Activated CD4-positive, alpha-beta memory T cell treated with anti-CD3 and anti-CD28 coated beads for 36 hours (primary cell): ENCODE measurements at places on chromosomes 12 and 14. TPM values are rescaled to one million over a fixed set of nuclear protein-coding genes. Genes with fewer than 3 reads are reported as not detected.

GRCh38 chr14:100893760-100894159, 9.8 kb downstream of the RTL1 start:
- no peak for DNase-seq

- no peak for DNase-seq
Observed at GRCh38 chr12:8913702-8914032, 642 bp upstream of the PHC1 start.

Gene VWF
- total RNA-seq = not detected

DNA sequence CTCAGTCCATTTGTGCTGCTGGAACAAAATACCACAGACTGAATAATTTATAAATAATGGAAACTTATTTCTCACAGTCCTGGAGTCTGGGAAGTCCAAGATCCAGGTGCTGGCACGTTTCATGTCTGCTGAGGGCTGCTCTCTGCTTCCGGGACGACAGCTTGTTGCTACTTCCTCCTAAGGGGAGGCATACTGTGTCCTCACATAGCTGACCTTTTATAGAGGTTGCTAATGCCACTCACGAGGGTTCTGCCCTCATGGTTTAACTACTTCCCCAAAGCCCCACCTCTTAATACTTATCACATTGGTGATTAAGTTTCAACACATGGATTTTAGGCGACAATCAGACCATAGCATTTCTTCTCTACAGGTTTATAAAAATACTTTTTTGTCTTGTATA, 411.1 kb downstream of the NRXN3 start:
- no peak for DNase-seq

DNA sequence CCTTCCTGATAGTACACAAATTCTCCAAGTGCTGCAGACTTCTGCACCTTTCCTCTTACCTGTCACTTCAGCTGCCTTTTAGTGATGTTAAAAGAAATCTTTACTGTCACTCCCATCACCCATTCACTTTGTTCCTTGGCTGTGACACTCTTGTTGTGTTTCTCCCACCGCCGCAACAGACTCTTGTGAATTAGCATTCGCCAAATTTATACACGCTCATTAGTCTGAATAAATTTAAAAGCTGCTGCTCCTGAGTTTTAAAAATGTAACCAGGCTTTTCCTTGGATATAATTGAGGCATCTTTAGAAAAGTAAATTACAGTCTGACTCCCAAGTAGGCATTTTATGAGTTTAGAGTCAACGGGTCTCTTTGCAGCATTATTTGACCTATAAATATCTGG, 1197.9 kb downstream of the BCL11B start:
- DNase-seq = no peak

DNA sequence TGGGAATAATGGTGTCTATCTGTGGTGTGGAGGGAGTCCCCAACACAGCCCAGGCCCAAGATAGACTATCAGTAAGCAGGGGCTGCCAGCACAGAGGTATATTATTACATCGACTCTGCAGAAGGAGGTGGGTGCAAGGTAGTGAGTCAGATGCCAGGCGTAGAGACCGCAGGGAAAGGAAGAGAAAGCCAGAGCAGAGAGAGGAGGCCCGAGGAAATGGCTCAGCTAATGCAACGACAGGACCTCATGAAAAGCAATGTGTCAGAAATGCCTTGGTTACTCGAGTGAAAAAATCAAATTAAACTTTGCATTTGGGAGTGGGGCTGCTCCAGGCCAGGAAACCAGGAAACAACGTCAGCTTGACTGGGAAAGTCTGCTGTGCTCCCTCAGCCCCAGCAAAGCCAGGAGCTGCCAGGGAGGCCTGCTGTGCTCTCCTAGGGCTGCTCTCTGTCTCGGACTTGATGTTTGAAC, 173.2 kb downstream of the SUDS3 start:
- DNase-seq = no peak

GRCh38 chr12:131908092-131909080, 14.0 kb downstream of the ULK1 start:
- no peak for DNase-seq

- DNase-seq = no peak
Observed at GRCh38 chr12:90173499-90174197, 465.0 kb upstream of the ATP2B1 start.
